ENCODE measurements at places on chromosomes 2 and 18.

DNA sequence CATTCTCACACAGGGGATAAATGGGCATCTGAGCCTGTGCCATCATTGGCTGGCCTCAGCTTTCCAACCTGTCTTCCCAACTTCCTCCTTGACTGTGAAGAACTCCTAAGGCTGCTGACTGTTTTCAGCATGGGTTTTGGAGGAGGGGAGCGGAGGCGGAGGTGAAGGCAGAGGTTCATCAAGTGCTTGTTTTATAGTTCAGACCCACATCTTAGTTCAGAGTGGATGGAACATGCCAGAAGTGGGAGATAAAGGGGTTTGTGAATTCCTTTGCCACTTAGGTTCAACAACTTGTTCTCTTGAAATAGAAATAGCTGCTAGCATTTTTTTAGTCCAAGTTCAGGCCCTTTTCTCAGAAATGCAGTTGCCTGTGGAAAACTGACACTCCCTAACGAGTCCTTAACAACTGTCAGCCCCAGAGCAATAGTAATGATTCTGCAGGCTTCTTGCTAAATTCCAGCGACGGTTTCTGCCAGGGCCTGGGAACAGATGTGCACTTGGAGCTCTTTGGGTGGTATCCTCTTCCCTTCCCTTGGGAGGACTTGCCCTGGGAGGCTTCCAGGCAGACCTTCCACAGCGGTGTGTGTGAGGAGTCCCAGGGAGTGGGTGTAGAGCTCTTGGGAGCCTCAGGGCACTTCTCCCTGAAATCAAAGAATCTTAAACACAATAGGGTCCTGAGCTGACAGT lies 30.1 kb upstream of the ITGA6 start:
- no peak for DNase-seq

DNA sequence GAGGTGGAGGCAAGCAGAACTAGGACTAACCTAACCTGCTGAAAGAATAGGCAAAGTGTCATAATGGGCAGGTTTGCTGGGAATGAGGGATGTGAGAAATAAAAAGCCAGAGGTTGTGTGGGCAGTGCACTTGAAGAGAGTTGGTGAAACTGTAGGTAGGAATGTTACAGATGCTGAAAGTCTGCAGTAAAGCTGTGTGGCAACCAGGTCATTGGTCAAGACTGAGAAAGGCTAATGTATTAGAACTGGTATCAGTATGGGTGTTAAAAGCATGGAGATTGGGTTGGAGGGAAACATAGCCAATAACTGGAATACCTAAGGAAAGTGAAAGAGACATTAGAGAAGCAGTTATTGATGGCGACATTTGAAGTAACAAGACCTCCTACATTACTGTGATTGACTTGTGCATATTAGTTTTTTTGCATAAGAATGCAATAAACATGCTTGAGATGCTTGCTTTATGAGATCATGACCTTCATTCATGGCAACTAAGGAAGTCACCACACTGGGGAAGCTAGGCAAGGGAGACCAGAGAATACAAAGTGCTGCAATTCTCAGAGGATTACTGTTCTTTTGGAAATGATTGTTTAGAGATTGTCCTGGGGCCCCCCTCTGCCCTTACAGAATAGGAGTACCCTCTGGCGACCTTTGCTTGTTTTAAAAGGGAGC lies 11.8 kb downstream of the GULP1 start:
- no peak for DNase-seq

DNA sequence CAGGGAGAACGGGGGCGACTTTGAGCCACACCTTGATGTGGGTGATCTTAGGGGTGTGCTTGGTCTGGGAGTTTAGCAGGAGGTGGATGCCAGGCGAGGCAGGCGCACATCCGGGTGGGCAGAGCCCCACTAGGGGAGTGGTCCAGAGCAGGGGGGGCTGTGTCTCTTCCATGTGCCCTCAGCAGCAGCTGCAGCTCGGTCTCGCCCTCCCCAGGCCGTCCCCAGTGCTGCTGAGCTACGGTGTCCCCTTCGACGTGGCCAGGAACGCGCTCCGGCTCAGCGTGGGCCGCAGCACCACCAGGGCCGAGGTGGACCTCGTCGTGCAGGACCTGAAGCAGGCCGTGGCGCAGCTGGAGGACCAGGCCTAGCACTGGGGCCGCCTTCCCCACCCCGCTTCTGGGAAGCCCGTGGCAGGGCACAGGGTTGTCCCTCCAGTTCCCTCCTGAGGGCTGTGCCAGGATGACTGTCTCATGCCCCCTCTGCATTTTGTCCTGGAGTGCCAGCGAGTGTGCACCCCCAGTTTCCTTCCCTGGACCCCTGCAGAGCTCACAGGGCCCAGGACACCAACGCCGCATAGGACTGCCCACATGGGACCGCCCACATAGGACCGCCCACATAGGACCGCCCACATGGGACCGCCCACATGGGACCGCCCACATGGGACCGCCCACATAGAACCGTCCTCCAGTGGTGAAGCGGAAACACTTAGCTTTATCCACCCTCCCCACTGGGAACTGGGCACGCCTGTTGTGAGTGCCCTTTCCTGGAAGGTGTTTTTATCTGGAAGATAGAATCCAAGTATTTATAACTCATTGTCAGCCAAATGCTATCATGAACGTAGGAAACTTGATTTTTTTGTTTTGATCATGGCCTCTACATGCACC lies 1.9 kb upstream of the ESPNL start:
- peak; percentile 92 for DNase-seq

DNA sequence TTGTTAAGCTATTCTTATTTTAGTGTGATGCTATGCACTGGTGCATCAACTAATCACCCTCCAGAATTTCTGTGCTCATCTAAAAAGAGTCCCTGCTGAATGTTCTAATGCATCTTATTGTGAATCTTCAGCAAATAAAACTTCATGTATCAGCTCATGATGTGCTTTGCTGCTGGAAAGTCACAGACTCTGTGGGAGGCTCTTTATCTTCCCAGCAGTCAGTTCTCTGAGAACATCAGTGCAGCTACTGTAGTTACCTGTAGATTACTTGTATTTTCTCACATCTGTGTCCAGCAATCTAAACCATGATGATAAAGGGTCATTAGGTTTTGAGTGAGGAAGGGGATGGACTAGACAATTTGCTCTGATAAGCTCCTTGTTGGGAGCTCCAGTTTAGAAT lies 141.6 kb upstream of the SP3 start:
- no peak for DNase-seq

DNA sequence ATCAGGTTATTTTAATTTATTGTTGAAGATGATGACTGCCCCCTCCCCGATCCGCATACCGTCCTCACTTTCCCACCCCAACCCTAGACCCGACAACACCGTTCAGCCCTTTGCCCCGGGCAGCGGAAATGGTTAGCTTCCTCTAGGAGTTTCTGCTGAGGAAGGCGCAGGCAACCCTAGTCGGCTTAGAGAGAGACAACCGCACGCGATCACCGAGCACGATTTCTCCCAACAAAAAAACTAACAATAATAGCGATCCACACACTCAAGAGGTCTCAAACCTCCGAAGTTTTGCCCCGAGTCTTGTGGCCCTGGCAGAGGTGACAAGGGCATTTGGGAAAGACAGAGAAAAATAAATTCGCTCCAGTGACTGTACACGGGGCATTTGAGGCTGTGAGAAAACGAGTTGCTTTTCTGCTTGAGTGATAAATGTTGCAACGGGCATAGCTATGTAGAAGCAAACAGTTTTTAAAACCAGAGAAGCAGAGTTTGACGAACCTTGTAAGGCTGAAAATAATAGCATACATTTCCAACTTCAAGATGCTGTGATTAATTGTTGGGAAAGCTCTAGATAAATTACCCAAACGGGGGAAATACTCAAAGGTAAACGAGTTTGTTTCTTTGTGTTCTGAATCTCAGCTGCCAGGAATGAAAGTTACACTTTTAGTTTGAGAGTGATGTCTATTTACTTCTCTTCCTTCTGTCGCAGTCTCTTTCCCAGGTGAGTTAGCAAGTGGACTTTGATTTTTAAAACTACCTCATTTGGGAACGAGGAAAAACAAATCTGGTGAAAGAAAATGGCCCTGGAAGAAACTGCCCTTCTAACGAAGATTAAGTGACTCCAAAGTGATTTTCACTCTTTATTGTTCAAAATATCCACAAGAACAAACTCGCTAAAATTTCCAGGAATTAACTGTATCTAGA lies 11.0 kb upstream of the SIX3 start:
- no peak for DNase-seq

DNA sequence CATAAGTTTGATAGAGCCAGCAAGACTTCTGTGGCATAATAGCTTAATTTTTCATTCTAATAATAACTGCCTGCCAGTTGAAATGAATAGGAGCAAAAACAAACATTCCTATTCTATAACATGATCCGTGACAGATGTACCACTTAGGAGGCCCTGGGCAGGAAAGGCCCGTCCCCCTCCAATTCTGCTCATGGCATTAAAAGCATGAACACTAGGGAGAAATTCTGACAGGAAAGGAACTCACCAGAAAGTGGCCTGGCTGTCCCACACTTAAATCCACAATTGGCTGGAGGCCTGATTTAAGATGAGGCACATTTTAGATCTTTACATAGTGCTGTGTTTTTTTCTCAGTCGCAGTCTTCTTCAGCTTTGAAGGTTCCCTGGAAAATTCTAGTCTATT lies 261.9 kb upstream of the ETAA1 start:
- DNase-seq: no peak

- DNase-seq: no peak
Measured at GRCh38 chr2:235670974-235671787, 177.3 kb downstream of the AGAP1 start.

DNA sequence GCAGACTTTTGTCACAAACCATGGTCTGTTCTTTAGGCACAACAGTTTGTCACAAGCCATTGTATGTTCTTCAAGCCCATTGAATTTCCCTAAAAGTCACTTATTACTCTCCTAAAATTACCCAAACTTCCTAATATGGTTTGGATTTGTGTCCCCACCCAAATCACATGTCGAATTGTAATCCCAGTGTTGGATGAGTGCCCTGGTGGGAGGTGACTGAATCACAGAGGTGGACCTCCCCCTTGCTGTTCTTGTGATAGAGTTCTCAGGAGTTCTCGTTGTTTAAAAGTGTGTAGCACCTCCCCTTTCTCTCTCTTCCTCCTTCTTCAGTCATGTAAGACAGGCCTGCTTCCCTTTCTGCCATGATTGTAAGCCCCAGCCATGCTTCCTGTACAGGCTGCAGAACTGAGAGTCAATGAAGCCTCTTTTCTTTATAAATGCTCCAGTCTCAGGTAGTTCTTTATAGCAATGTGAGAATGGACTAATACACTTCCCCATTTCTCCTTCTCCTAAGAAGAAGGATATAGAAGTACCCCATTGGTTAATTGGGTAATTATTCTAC lies 11.2 kb upstream of the GYPC start:
- DNase-seq: peak; percentile 93

- DNase-seq: peak; percentile 10
Measured at GRCh38 chr2:163878718-163879117, 142.9 kb upstream of the FIGN start.

DNA sequence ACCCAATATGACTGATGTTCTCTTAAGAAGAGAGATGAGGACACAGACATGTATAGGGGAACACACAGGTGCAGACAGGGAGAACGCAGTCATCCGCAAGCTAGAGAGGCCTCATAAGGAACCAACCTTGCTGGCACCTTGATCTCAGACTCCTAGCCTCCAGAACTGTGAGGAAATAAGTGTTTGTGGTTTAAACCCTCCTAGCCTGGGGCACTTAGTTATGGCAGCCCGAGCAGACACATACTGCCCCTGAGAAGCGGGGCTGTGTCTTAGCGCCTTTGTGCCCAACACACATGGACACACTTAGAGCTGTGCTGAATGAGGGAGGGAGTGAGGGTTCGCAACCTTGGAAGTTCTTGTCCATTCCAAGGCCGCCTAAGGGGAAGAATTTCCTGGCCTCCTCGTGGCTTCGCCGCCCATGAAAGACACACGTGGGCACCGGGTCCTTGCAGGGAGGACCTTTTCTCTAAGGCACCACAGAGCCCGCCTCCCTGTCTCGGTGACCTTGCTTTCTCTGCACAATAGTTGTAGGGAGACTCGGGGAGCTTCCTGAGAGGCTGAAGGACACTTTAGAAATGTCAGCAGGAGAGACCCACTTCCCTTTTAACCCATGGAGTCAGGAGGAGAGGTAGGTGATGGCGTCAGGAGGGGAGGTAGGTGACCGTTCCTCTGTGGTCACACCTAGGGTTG lies 224.5 kb upstream of the HDAC4 start:
- no peak for DNase-seq

- DNase-seq: peak; percentile 34
Measured at GRCh38 chr2:32357318-32358110, 691 bp downstream of the BIRC6 start.

- no peak for DNase-seq
Measured at GRCh38 chr2:138777996-138778395, 2.2 kb downstream of the NXPH2 start.

DNA sequence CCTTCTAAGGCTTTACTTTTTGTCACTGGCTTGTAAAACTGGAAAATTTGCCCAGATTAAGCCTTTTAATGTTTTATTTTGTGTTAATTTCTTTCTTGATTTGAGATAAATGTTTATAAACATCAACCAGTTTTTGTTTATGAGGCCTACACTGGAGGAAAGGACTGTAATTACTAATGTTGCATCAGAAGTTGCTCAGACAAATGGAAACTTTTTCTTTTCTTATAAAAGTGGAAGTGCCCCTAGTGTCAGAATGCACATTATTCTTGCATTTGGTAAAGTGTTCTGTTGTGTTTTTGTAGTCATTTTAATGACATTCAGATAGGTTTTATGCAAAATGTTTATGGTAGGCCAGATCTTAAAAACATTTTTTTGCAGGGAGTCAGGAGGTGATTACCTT lies 25.3 kb downstream of the LCLAT1 start:
- DNase-seq: no peak

DNA sequence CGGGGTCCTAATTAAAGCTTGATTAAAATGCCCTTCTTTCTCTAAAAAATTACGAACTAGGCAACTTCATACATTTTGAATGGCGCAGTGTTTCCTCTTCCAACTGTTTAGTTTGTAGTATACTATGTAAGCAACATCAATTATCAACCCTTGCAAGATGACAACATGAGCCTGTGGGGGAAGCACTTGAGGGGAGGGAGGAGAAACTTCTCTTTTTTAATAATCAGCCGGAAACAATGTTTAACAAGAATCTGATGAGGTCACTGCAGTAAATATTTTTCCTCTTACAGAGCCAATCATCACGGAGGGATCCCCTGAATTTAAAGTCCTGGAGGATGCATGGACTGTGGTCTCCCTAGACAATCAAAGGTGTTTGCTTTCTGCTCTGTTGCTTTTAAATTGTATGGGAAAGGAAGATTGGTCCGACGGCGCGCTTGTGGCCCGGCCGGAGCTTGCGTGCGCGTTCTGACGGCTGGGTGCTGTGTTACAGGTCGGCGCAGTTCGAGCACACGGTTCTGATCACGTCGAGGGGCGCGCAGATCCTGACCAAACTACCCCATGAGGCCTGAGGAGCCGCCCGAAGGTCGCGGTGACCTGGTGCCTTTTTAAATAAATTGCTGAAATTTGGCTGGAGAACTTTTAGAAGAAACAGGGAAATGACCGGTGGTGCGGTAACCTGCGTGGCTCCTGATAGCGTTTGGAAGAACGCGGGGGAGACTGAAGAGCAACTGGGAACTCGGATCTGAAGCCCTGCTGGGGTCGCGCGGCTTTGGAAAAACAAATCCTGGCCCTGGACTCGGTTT lies 5.3 kb upstream of the DLX1 start:
- no peak for DNase-seq

- no peak for DNase-seq
Measured at GRCh38 chr2:218856167-218856895, 3.3 kb upstream of the WNT6 start.

- DNase-seq: no peak
Measured at GRCh38 chr2:235127931-235128330, 176.1 kb downstream of the SH3BP4 start.

GRCh38 chr2:63862806-63863205 lies 21.1 kb downstream of the UGP2 start:
- no peak for DNase-seq

- DNase-seq: no peak
Measured at GRCh38 chr18:58097907-58098166, 53.8 kb downstream of the NEDD4L start.

All from hematopoietic multipotent progenitor cell treated with erythropoietin and hydrocortisone succinate and interleukin-3 and kit ligand, for 8 days (in vitro differentiated cells).